Activated CD4-positive, alpha-beta T cell treated with anti-CD3 and anti-CD28 coated beads, Interleukin-2, amount 10 ng/mL, durations not matched to agents 7 days and 5 days (primary cell): ENCODE measurements at places on chromosomes 12 and 14. TPM values are rescaled to one million over a fixed set of nuclear protein-coding genes. Genes with fewer than 3 reads are reported as not detected.

The UBE3B gene
- 35.5 TPM for total RNA-seq

GRCh38 chr14:74459289-74459946 is 33.4 kb upstream of the SYNDIG1L start:
- no peak overlapping the region for H3K27ac ChIP-seq
- H3K27me3 ChIP-seq = peaks cover 8% of the 10 kb centered on the region
- peak; percentile 10 for DNase-seq
- H3K4me1 ChIP-seq = no peaks in the 10 kb centered on the region

DNA sequence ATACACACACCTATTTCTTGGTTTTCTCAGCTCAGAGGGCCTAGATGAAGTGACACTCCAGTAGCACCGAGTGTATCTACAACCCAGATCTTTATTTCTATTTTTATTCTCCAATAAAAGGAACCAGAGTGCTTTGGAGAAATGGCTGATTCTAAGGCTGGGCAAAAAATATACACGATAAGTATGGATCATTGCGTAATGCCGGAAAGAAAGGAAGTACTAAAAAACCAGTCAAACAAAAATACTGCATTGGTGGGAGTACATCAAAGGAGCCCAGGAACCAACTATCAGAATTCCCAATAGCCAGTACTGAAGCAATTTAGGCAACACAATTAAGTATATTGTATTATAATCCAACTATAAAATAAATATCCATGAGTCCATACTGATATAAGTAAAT is 400.9 kb upstream of the CCDC196 start:
- no peak overlapping the region for H3K27ac ChIP-seq
- DNase-seq = no peak
- no peaks in the 10 kb centered on the region for H3K4me1 ChIP-seq
- peaks cover 7% of the 10 kb centered on the region for H3K27me3 ChIP-seq
- H3K36me3 ChIP-seq = no peaks in the 10 kb centered on the region

The IL26 gene
- 0.50 TPM for total RNA-seq

The C3AR1 gene
- total RNA-seq = 5.4 TPM

DNA sequence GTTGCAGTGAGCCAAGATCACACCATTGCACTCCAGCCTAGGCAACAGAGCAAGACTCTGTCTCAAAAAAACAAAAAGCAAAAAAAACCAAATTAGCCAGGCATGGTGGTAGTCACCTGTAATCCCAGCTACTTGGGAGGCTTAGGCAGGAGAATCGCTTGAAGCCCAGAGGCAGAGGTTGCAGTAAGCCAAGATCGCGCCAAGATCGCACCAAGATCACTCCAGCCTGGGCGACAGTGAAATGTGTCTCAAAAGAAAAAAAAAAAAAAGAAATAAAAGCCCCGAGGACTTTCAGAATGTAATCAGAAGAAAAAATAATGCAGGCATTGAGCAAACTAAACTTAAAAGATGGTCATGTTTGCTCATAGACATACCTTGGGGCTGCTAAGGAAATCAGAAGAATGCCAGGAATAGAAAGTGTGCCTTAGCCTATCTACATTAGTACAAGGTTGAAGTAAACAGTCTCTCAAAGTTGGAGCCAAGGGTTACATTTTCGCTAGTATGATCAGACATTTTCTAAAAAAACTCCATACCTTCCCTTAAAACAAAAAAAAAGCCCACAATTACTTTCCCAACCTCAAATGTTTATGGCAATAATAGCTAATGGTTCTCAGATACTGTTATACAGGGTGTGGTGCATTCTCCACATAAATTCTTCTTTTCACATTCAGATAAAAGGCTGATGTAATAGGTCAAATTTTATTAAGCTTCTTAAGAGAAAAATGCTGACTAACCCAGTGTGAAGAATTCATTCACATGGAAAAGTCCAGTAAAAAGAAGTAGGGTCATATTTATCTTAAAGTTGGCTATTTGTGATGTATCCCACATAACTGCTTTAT is 15.8 kb downstream of the DTD2 start:
- no peaks in the 10 kb centered on the region for H3K4me1 ChIP-seq
- no peak overlapping the region for H3K4me3 ChIP-seq
- H3K36me3 ChIP-seq = peaks cover 19% of the 10 kb centered on the region
- H3K27ac ChIP-seq = no peak overlapping the region
- H3K27me3 ChIP-seq = no peaks in the 10 kb centered on the region
- no peak for DNase-seq

DNA sequence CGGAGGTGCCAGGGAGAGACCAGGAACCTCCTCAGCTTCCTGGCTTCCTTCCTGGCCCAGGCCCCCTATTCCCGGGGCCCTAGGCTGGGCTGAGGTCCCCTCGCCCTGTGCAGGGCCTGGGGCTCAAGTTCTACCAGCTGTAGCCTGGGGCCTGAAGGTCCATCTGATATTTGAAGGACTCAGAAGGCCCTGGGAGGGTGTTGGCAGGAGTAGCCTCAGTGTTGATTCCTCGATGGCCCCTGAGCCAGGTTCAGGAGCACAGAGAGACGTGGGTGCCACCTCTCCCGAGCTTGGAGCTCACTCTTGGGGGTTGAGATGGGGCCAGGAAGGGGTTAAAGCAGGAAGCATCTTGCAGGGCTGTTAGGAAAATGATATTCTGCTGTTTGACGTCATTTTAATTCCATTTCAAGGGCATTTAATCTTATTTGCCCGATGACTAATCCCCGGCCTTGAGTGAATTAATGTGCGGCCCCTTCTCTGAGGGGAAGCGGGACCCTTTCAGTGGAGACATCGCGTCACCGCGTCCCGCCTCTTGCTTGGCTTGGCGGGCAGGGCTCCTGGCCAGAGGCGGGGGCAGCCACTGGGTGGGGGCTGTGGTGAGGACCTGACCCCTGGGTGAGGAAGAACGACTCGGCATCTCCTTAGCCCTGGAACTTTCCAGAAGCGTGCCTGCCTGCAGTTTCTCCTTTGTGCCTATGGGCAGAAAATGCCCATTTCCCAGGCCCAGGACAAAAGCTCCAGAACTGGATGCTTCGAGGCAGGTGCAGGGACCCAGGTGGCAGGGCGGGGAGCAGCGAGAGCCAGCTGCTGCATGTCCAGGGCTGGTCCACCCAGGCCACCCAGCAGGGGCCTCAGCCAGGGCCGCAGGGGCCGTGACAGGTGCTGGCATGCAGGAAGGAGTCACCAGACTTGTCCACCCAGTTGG is 158.3 kb downstream of the KIF26A start:
- no peak overlapping the region for H3K4me3 ChIP-seq
- H3K4me1 ChIP-seq = no peaks in the 10 kb centered on the region
- H3K36me3 ChIP-seq = no peaks in the 10 kb centered on the region
- no peak for DNase-seq
- no peaks in the 10 kb centered on the region for H3K27me3 ChIP-seq

DNA sequence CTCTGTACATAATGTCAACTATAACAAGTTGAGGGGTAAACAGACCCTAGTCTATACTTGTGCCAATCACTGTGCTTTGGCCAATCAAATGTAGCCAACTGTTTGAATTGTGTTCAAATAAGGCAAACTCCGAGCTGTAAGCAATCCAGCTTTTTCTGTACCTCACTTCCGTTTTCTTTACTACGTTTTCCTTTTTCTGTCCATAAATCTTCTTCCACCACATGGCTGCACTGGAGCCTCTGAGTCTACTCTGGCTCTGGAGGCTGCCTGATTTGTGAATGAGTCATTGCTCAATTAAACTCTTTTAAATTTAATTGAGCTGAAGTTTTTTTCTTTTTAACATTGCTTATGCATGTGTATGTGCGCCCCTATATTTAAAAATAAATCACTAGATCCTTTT is 29.7 kb downstream of the CLEC1A start:
- no peak overlapping the region for H3K27ac ChIP-seq
- DNase-seq = no peak

DNA sequence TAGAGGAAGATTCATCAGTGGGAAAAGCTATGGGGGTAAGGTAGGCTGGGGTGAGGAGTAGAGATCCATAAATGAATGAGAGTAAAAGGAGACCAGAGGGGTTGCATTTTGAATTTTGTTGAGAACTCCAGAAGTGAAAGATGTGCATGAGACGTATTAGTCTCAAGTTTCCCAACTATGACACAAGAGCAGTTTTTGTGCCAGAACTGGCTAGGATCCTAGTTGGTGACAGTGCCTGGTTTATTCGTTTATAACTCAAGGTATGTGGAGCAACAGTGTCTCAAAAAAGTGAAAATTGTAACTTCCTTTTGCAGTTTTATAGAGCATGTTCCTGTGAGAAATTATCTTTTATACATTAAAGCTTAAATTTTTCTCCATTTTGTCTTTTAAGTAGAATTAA is 377.0 kb downstream of the NPAS3 start:
- H3K27me3 ChIP-seq = no peaks in the 10 kb centered on the region
- H3K4me3 ChIP-seq = no peak overlapping the region
- H3K27ac ChIP-seq = no peak overlapping the region

The CLEC4C gene
- total RNA-seq = not detected

DNA sequence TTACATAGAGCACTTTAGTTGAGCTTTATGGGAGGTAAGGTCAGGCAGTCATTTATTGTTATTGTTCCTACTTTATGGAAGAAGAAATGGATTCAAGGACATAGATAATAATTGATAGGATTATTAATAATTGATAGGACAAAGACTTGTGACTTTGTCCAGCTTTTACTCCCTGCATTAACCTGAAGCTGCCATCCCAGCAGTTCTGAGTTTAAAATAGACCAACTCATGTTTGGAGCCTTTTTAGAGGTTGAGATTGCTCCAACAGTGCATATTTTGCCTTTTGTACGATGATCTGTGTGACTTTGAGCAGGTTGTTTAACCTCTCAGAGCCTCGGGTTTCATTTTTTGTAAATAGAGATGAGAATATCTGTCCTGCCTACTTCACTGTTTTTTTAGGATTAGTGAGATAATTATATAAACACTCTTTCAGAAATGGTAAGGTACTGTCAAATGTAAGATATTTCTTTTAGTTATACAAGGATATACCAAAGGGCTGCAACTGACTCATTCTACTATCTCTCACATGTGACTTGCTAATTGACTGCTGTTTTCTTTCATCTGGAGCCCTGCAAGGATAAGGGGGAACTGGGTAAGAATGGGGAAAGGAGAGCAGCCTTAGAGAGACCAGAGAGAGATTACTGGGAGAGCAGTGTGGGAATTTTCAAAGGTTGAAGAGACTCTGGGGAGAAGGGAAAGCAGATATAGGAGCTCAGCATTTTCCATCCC is 15.3 kb downstream of the WDR20 start:
- no peak for DNase-seq
- H3K4me3 ChIP-seq = no peak overlapping the region
- H3K27ac ChIP-seq = no peak overlapping the region
- peaks cover 6% of the 10 kb centered on the region for H3K4me1 ChIP-seq
- no peaks in the 10 kb centered on the region for H3K27me3 ChIP-seq

The SYT10 gene
- total RNA-seq = not detected

DNA sequence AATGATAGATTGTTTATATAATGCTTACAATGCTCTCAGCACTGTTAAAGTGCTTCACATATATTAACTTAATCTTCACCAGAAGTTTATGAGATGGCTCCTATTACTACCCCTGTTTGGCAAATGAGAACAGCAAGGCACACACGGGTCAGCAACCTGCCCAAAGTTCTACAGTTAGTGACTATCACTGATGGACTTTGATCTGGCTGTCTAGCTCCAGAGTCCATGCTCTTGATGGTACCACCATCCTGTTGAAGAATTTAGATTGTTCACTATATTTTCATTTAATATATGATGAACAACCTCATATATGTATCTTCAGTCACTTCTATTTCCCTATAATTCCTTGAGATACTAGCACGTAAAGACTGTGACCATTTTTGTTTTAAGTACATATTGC is 10.6 kb downstream of the GLIPR1 start:
- no peak overlapping the region for H3K27ac ChIP-seq
- no peak overlapping the region for H3K4me3 ChIP-seq
- no peaks in the 10 kb centered on the region for H3K27me3 ChIP-seq
- no peak for DNase-seq

- no peak overlapping the region for H3K27ac ChIP-seq
- H3K36me3 ChIP-seq = no peaks in the 10 kb centered on the region
- H3K4me1 ChIP-seq = peaks cover 2% of the 10 kb centered on the region
- no peak for DNase-seq
- no peak overlapping the region for H3K4me3 ChIP-seq
- peaks cover 34% of the 10 kb centered on the region for H3K27me3 ChIP-seq
These were observed 7.9 kb upstream of the NYNRIN start for GRCh38 chr14:24390701-24391468.

DNA sequence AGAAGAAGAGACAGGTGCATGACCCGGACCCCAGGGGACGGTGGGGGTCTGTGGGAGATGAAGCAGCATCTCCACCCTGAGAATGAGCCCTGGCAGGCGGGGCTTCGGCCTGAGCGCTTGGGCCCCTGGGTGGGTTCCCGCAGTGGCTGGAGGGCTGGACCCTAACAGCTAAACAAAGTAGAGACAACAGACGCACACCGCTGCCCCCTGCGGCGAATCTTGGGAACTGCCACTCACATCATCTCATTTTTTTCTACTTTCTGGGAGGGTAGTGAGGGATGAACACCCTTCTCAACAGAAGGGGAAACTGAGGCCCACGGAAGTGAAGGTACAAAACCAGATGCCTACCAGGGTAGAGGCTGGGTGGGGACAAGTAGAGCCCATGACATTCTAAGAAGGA is 104.7 kb downstream of the RFLNA start:
- H3K4me1 ChIP-seq = peaks cover 3% of the 10 kb centered on the region
- peaks cover 13% of the 10 kb centered on the region for H3K36me3 ChIP-seq
- H3K27me3 ChIP-seq = no peaks in the 10 kb centered on the region
- no peak overlapping the region for H3K27ac ChIP-seq

GRCh38 chr12:32312049-32312670 is 87.2 kb upstream of the FGD4 start:
- no peaks in the 10 kb centered on the region for H3K36me3 ChIP-seq
- no peaks in the 10 kb centered on the region for H3K27me3 ChIP-seq
- peak; percentile 35 for DNase-seq
- H3K4me1 ChIP-seq = peaks cover 5% of the 10 kb centered on the region
- no peak overlapping the region for H3K27ac ChIP-seq

DNA sequence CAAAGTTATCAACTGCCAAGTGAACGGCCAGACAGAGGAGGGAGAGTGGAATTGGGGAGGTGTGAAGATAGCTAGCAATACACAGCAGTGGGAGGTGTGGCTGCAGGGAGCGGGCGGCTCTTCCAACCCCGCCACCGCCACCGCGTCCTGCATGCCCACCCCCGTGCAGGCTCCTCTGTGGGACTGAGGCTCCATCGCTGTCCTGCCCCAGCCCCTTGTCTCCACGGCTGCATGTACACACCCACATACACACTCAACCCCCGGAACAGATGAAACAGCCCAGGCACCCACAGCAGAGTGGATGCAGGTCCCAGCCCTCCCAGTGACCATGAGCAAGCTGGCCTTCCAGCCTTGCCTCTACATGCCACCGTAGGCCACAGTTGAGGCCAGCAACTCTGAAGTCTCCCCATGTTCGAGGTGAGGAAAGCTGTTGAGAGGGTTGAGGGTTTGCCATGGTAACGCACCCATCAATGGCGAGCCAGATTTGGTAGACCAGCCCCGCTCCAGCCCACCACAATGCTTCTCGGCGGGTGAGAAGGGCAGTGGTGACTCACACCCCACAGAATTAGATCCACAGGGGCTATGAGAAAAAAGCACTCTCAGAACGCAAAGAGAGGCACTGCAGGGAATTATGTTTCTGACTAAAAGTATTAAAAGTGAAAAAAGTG is 39.3 kb downstream of the PITPNM2 start:
- no peak overlapping the region for H3K4me3 ChIP-seq
- no peak for DNase-seq
- H3K27me3 ChIP-seq = no peaks in the 10 kb centered on the region
- peaks cover 58% of the 10 kb centered on the region for H3K4me1 ChIP-seq
